ENCODE measurements at places on chromosomes 5 and 9. TPM values are rescaled to one million over a fixed set of nuclear protein-coding genes. Genes with fewer than 3 reads are reported as not detected.
A peak's percentile ranks its signal among the peaks of the same experiment; 100 is the strongest.

Gene NXNL2
- 10.5 TPM for total RNA-seq

Gene SELENOP
- total RNA-seq = 1,868 TPM

Gene RNF183
- not detected for total RNA-seq

Gene LCN9
- total RNA-seq = not detected

Gene RANBP3L
- 22.2 TPM for total RNA-seq

Gene OGN
- total RNA-seq = 92.5 TPM

Gene ISOC1
- total RNA-seq = 41.6 TPM

Gene DIRAS2
- total RNA-seq = not detected

Gene SPATA31D4
- not detected for total RNA-seq

Gene COQ4
- total RNA-seq = 59.7 TPM

Gene SLCO6A1
- total RNA-seq = not detected

Gene C5
- 5.9 TPM for total RNA-seq

Gene MELK
- total RNA-seq = not detected

Gene TEX48
- total RNA-seq = not detected

Gene TMEM252
- not detected for total RNA-seq

GRCh38 chr9:99253772-99254431, 31.8 kb downstream of the SEC61B start:
- no peak for DNase-seq
- no peaks in the 10 kb centered on the region for H3K4me1 ChIP-seq
- H3K4me3 ChIP-seq = no peak overlapping the region
- H3K27ac ChIP-seq = no peak overlapping the region
- H3K27me3 ChIP-seq = no peaks in the 10 kb centered on the region
- H3K36me3 ChIP-seq = no peaks in the 10 kb centered on the region

- no peak overlapping the region for H3K4me3 ChIP-seq
- no peaks in the 10 kb centered on the region for H3K27me3 ChIP-seq
- H3K4me1 ChIP-seq = no peaks in the 10 kb centered on the region
- H3K27ac ChIP-seq = no peak overlapping the region
Observed at GRCh38 chr9:21684831-21685362, 117.5 kb upstream of the MTAP start.

GRCh38 chr9:76255781-76256455, 138.3 kb downstream of the RFK start:
- H3K36me3 ChIP-seq = no peaks in the 10 kb centered on the region
- no peaks in the 10 kb centered on the region for H3K27me3 ChIP-seq
- peaks cover 6% of the 10 kb centered on the region for H3K4me1 ChIP-seq
- H3K4me3 ChIP-seq = peak overlapping the region; percentile 33

DNA sequence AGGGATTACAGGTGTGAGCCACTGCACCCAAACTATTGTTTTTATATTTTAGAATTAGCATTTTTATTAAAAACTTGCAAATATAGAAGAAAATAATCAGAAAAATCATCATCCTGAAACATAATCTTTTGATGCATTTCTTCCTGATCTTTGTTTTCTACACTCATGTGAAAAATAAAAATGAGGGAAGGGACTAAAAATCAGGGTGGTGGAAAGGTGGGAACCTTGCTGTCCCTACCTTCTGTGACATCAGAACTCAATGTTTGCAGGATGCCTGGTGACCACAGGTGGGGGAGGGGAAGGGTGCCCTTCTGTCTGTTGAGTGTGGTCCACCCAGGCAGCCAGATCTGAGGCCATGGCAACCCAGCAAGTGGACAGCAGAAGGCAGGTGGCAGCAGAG, at the start of gene SMIM23:
Gene SMIM23, plus strand, starts transcription at position 301 of the 400 bp plus-strand sequence. Its CDS starts 55 bp downstream, at position 356.
- H3K4me1 ChIP-seq = no peaks in the 10 kb centered on the region
- H3K27me3 ChIP-seq = no peaks in the 10 kb centered on the region
- DNase-seq = no peak

- DNase-seq = no peak
- no peak overlapping the region for H3K27ac ChIP-seq
- H3K4me3 ChIP-seq = no peak overlapping the region
- H3K36me3 ChIP-seq = no peaks in the 10 kb centered on the region
- H3K27me3 ChIP-seq = no peaks in the 10 kb centered on the region
- H3K4me1 ChIP-seq = no peaks in the 10 kb centered on the region
Observed at GRCh38 chr9:86275962-86276361, 6.4 kb downstream of the ISCA1 start.

- H3K27me3 ChIP-seq = no peaks in the 10 kb centered on the region
- no peak overlapping the region for H3K4me3 ChIP-seq
- no peak for DNase-seq
- no peaks in the 10 kb centered on the region for H3K36me3 ChIP-seq
- H3K4me1 ChIP-seq = peaks cover 2% of the 10 kb centered on the region
Observed at GRCh38 chr9:121694600-121694999, 43.2 kb downstream of the DAB2IP start.

GRCh38 chr9:85871008-85871407, 69.9 kb upstream of the NAA35 start:
- H3K27me3 ChIP-seq = no peaks in the 10 kb centered on the region
- no peaks in the 10 kb centered on the region for H3K4me1 ChIP-seq
- no peak overlapping the region for H3K4me3 ChIP-seq
- no peak for DNase-seq
- H3K27ac ChIP-seq = no peak overlapping the region

DNA sequence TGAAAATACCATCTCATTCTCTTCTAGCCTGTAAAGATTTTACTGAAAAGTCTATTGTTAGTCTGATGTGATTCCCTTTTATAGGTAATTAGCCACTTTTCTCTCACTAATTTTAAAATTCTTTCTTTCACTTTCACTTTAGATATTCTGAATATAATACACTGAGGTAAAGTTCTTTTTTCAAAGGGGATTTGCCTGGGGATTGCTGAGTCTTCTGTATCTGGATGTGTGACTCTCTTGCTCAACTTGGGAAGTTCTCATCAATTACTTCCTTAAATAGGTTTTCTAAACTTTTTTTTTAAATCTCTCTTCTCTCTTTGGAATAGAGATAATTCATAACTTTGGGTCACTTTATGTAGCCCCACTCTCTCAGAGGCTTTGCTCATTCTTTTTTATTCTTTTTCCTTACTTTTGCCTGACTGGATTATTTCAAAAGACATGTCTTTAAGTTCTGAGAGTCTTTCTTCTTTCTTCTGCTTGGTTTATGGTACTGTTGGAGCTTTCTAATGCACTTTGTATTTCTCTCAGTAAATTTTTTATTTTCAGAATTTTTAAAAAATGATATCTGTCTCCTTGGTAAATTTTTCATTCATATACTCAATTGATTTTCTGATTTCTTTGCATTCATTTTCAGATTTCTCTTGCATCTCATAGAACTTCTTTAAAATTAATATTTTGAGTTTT, 55.9 kb upstream of the IL12B start:
- no peaks in the 10 kb centered on the region for H3K36me3 ChIP-seq
- H3K4me3 ChIP-seq = no peak overlapping the region
- no peak overlapping the region for H3K27ac ChIP-seq

- no peak for DNase-seq
- H3K4me1 ChIP-seq = no peaks in the 10 kb centered on the region
- no peak overlapping the region for H3K27ac ChIP-seq
- H3K27me3 ChIP-seq = no peaks in the 10 kb centered on the region
- H3K36me3 ChIP-seq = no peaks in the 10 kb centered on the region
Observed at GRCh38 chr5:133942614-133943474, 25.6 kb downstream of the C5orf15 start.

DNA sequence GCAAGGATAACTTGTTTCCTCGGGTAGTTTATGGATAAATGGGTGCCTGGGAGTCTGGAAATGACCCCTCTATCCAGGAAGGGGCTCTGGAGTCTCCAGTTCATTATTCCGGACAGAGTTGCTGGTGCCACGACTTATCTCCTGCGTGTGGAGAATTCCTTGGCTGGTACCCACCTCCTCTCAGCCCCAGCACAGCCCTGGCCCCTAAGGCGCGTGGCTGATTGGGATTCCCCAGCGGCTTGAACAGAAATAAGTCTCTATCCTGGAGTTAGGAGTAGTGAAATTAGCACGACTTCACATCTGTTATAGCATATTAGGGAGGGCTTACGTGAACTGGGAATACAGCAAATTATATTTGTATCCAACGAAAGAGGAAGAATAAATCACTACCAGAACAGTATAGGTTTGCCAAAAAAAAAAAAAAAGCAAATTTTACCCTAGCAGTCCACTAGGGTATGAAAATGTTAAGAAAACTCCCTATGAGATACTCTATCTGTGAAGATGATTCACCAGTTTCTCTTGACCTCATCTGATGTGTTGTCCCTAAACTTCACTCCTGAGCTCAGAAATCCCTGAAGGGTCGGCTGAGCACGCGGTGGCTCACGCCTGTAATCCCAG, 172.5 kb upstream of the OTULINL start:
- no peak for DNase-seq
- no peak overlapping the region for H3K4me3 ChIP-seq

- no peak overlapping the region for H3K4me3 ChIP-seq
- no peaks in the 10 kb centered on the region for H3K27me3 ChIP-seq
- H3K36me3 ChIP-seq = no peaks in the 10 kb centered on the region
Observed at GRCh38 chr9:77997611-77998284, 33.9 kb downstream of the GNAQ start.

GRCh38 chr5:40904994-40905306, 4.3 kb upstream of the C7 start:
- H3K4me3 ChIP-seq = no peak overlapping the region
- no peaks in the 10 kb centered on the region for H3K4me1 ChIP-seq
- no peak for DNase-seq
- peak overlapping the region; percentile 16 for H3K27ac ChIP-seq

DNA sequence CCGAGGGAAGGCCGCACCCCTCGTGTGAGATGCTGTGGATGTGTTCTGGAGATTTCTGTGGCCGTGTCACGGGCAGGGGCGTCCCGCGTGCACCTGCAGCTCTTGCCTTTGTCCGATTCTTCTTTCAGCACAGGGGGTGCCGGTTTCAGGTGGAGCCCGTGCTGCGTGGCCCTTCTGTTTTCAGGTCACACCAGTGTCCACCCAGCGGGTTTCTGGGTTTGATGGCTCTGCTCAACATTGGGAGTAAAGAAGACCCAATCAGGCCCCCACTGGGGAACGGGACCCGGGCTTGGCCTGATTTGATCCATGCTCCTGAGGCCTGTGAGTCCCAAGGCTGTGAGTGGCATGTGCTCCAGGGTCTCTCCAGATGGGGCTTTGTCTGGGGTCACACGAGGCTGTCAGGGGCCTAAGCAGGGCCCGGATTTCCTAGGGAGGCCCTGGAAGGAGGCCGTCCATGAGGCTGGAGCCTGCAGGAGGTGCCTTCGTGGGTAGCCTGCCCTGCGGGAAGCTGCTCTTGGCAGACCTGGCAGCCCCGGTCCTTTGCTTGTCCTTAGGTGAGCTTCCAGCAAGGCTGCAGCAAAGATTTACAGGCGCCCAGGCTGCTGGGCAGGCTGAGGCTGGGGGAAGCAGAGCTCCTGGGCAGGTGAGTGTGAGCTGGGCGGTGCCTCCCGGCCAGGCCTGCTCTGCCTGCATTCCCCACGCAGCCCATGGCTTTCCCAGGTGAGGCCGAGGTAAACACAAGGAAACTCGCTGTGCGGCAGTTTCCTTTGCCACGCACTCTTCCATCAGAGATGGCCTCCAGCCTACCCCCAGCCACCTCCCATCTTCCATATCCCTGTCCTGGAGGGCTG, 12.8 kb downstream of the MRPL36 start:
- H3K36me3 ChIP-seq = no peaks in the 10 kb centered on the region
- H3K27me3 ChIP-seq = no peaks in the 10 kb centered on the region
- H3K27ac ChIP-seq = no peak overlapping the region
- no peak for DNase-seq

DNA sequence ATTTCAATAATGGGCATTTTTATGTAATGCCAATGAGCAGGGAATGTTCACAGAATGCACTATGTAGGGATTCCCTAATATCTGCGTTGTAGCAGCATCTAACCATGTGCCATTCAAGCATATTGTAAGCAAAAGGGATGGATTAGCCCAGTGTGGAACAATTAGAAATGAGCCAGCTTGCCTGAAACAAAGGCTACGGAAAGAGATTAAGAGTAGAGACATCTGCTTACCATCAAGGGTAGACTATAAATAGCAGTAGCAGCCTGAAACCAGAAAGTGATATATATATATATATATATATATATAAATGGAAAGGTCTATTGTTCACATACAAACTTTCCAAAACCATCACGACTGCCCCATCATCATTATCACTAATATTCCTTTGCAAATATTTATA, 31.9 kb upstream of the CEP120 start:
- no peaks in the 10 kb centered on the region for H3K36me3 ChIP-seq
- no peaks in the 10 kb centered on the region for H3K4me1 ChIP-seq
- no peak overlapping the region for H3K27ac ChIP-seq
- H3K27me3 ChIP-seq = no peaks in the 10 kb centered on the region

GRCh38 chr5:121384359-121384758, 467.3 kb upstream of the FTMT start:
- no peaks in the 10 kb centered on the region for H3K27me3 ChIP-seq
- no peak overlapping the region for H3K4me3 ChIP-seq
- H3K4me1 ChIP-seq = no peaks in the 10 kb centered on the region
- H3K27ac ChIP-seq = no peak overlapping the region

DNA sequence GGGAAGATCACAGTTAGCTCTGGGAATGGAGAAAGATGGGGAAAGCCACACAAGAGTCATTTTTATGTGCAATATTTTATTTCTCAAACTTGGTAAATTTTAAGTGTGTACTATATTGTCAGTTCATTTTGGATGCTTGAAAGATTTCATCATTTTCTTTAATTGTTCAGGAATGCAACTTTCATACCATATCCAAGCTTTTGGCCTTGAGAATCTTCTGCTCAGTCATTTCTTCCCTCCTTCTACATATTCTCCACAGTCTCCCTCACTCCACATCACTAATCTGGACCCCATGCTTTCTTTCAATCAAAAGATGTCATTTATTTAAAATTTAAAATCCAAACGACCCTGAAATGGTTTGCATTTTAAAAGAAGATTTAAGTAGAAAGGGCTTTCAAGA, 135.4 kb downstream of the FAM114A2 start:
- H3K4me1 ChIP-seq = no peaks in the 10 kb centered on the region
- no peak for DNase-seq
- no peaks in the 10 kb centered on the region for H3K36me3 ChIP-seq

DNA sequence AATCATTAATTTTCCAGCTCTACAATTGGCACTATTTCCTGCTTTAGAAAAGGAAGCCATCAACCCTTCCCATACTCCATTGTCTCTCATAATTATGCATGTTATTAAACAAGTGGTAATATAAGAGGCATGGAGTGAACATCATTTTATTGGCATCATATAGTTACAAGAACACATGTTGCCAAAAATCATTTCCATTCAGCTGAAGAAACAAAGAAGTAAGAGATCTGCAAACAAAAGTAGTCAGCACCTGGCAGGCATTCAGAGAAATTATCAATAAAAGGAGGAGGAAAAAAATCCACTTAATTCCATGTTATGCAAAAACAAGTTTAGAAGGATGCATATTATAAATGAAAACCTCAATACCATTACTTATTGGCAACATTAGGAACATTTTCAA, 1208.2 kb upstream of the C9orf72 start:
- H3K36me3 ChIP-seq = no peaks in the 10 kb centered on the region
- H3K4me1 ChIP-seq = no peaks in the 10 kb centered on the region
- H3K27ac ChIP-seq = no peak overlapping the region
- no peaks in the 10 kb centered on the region for H3K27me3 ChIP-seq
- DNase-seq = no peak

GRCh38 chr5:172630082-172630481, 11.0 kb upstream of the NEURL1B start:
- no peak overlapping the region for H3K4me3 ChIP-seq
- no peaks in the 10 kb centered on the region for H3K27me3 ChIP-seq
- H3K4me1 ChIP-seq = no peaks in the 10 kb centered on the region
- DNase-seq = no peak
- no peaks in the 10 kb centered on the region for H3K36me3 ChIP-seq

GRCh38 chr5:38107096-38107495, 151.3 kb upstream of the EGFLAM start:
- H3K27me3 ChIP-seq = no peaks in the 10 kb centered on the region
- no peaks in the 10 kb centered on the region for H3K36me3 ChIP-seq
- H3K4me3 ChIP-seq = no peak overlapping the region
- no peak for DNase-seq
- H3K27ac ChIP-seq = no peak overlapping the region
